ENCODE measurements at places on chromosomes 16 and 17.

DNA sequence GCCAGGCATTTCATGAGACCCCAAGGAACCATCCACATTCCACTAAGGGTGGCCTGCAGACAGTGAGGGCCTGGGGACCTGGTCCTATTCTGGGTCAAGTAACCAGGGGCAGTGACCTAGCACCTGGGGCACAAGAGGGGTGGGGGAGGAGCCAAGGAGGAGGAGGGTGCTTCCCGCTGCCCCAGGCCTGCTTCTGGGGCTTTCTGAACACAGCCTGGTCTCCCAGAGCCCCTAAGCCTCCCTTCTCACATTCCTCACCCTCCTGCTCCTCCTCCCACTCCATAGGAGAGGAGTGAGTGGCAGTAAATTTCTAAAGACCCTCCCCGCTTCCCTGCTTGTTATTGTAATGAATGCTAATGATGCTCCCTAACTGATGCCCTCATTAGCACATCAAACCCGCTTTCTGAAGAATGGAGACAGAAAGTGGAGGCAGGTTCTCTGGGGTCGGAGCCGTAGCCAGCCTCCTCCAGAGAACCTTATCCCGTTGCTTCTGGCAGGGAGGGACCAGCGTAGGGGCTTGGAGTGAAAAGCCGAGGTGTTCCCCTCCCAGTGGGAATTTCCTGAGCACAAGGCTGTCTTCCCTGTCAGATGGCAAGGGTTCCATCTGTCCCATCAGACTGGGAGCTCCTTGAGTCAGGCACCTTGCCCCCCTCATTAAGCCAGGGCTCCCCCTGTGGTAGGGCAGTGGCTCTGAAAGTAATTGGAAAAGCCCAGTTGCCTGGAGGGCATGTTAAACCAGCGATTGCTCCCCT lies 3.7 kb upstream of the SRCIN1 start:
- DNase-seq: no peak

GRCh38 chr17:12928736-12929135 lies 89.1 kb downstream of the ELAC2 start:
- DNase-seq: no peak

DNA sequence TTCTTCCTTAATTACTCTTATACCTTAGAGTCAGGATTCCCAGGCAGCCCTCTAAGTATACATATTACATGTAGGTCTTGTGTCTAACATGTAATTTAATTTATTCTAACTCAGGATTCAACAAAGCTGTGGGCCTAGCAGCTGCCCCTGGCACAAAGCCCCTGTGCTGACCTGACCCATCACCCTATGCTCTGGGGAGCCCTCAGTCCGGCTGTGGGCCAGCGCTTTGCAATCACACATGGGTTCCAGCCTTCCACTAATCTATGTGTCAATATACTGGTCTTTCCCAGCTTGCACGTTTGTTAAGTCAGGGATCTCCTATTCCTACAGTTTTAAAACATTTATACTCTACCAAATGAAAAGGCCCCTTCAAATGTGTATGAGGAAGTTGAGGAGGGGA lies 62.7 kb upstream of the SREBF1 start:
- no peak for DNase-seq

- no peak for DNase-seq
Measured at GRCh38 chr17:76131051-76131691, 9.9 kb downstream of the FOXJ1 start.

GRCh38 chr16:72480911-72481310 lies 309.0 kb upstream of the PMFBP1 start:
- DNase-seq: no peak

GRCh38 chr16:80947708-80948625 lies 58.7 kb downstream of the CMC2 start:
- no peak for DNase-seq

DNA sequence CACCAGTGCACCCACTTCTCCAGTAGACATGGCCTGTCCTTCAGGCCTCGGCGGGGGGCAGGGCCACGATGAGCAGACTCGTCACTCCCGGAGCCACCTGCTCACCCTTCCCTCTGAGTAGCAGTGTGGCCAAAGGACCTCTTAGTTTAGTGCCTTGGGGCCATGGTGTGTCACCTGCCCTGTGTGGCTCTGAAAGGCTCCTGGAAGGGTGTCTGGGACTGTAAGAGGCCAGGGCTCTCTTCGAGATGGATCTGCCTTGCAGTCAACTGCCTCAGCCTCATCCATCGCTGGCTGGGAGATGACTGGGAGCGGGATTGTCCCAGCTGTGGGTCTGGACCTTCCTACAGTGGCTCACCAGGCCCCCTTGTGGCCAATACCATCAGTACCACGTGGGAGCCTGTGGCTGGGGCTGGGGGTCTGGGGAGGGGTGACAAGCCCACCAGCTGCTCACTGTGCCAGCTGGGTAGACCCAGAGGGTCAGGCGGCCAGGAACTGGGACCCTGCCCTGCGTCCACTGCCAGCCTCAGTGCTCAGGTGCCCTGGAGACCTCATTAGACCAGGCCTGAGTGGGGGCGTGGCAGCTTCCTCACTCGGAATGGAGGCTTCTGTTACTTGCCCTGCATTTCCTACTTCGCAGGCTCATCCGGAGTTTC lies 133.4 kb downstream of the OR1D5 start:
- peak; percentile 32 for DNase-seq

GRCh38 chr17:58412961-58413586 lies 4.3 kb downstream of the RNF43 start:
- DNase-seq: no peak

DNA sequence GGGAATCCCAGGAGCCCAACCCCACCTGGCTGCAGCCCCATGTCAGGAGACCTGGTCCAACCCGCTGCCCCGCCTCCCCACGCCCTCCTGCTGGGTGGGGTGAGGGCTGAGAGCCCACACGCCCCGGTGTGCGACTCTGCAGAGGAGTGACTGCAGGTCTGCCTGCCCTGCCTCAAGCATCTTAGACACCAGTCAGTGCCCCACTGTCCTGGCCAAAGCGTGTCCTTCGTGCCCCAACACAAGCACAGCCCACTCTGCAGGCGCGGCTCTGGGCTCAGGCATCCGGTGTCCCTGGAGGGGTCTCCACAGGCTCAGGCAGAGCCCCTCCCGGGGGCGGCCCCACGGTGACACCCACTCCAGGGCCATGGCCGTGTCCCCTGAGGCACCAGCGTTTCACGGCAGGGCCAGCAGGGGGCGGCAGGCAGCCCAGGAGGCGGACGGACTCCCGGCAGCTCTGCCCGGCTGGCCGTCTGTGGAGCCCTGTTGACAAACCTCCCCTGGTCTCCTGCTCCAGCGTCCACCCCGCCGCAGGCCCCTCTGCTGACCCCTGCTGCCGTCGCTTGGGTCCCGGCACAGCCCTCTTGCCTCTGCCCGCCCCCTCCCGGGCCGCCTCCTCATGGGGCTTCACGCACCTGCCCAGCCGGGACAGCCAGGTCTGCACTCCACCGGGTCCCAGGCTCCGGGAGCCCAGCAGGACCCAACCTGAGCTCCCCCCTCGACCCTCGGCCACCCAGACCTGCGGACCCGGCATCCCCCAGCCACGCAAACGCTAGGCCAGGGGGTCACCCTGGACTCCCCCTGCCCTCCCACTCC lies 8.6 kb upstream of the UBE2I start:
- peak; percentile 75 for DNase-seq

GRCh38 chr16:5024632-5025031 lies 9.1 kb downstream of the NAGPA start:
- no peak for DNase-seq

GRCh38 chr16:4123616-4124300 lies 7.5 kb upstream of the ADCY9 start:
- no peak for DNase-seq

- DNase-seq: no peak
Measured at GRCh38 chr17:80160536-80160935, 9.3 kb upstream of the CARD14 start.

GRCh38 chr17:45430738-45431530 lies 1.7 kb downstream of the ARHGAP27 start:
- DNase-seq: peak; percentile 36

DNA sequence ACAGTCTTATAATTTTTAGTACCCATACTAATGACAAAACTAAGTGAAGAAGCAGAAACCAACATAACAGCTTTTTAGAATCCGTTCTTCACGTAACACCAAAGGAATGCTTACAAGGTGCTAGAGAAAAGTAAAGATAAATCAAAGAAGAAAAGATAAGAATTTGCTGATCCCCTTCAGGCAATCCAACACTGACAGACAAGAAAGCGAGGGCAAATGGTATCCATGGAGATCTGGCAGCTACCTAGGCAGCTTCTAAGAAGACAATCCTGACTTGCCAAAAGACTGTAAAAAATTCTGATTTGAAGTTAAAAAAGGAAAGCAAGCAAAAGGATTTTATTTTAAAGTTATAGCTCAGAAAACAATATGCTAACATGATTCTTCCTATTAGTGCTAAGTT lies 14.6 kb downstream of the BBS2 start:
- no peak for DNase-seq

GRCh38 chr17:39277110-39277509 lies 51.4 kb upstream of the STAC2 start:
- no peak for DNase-seq

- no peak for DNase-seq
Measured at GRCh38 chr17:48723423-48724250, 652 bp downstream of the PRAC2 start.

DNA sequence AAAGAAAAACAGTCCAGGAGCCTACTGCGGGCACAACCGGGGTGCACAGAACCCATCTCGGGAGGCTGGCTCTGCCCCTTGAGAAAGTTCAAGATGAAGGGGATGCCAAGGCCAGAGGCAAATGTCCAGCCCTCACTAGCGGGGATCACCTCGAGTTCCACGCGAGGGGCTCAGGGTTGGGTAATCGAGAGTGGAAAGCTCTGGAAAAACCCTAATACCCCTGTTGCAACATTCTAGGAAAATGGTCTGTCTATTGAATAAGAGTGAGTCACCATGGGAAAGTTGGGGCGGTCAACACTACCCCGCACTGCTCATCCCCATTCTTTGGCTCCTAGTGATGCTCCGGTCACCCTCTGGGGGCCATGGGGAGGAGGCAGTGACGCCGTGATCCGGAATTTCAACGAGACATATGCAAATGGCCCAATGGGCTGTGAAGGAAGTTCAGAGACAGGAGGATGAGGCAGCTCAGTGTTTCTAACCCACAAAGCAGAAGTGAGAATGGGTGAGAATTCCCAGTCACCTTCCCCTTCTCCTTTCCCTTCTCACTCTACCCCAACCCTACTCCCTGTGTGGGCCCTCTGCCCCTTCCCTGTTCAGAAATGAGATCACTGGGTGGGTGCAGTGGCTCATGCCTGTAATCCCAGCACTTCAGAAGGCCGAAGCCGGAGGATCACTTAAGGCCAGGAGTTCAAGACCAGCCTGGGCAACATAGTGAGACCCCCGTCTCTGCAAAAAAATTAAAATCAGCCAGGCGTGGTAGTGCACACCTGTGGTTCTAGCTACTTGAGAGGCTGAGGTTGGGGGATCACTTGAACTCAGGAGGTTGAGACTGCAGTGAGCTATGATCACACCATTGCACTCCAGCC lies 22.4 kb downstream of the SOCS3 start:
- DNase-seq: no peak

DNA sequence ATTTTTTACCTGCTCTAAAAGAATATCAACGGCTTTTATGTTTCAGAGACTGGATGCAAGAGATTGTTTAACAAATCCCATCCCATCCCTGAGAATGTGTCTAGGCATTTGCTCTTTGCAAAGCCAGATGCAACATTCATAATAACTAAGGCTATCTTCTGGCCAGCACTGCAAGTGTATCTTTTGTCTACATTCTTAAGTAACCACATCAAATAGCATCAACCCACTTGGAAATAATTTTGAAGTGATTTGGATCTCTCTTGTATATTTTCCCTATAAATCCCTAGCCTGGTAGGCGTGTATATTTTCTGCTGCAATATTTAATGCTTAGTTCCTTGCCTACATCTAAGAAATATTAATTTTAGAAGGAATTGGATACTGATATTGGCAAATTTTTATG lies 64.3 kb downstream of the PIGL start:
- no peak for DNase-seq

DNA sequence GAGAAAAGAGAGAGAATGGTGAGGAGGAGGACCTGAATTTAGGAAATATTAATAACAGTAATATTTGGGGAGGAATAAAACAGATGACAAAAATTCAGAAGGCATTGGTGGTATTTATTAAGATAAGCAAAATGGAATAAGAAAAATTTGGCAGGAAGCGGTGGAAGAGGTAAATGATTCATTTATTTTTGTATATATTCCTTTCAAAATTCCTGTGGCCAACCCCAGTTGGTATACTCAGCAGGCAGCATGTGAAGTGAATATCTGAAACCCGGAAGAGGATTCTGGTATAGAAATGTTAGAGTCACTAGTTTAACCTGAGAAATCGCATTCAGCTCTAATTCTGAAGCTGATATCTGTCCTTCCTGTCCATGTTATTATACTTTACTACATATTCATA lies 792.0 kb downstream of the KCNJ2 start:
- no peak for DNase-seq

DNA sequence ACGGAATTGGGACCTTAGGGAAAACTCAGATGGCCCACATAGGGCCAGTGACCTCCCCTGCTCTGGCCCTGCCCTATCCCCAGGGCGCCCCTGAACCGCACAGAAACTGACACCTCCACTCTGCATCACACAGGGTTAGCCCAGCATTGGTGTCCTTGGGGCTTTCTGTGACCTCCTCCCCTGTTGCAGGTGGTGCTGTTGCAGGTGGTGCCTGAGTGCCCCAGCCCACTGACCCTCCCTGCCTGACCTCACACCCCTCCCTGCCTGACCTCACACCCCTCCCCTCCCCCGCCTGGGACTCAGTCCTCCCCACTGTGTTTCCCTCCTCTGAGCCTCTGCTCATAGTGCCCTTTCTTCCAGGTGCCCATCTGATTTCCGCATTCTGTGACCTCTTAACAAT lies 21.4 kb downstream of the TNFRSF13B start:
- DNase-seq: no peak

DNA sequence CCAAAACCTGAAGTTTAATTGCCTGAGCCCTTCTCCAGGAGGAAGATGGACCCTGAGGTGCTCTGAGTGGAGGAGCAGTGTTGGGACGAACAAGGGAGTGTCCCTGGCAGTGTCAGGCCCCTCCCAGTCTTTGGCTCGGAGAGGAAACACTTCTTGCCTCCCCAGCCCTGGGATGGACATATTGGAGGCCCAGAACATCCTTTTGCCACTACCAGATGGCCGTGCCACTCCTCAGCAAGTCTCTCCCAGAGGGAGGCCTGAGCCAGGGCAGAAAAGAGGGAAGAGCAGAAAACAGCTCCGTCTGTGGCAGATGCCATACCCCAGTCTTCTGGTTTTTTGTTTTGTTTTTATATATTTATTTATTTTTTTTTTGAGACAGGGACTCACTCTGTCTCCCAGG lies 91.5 kb upstream of the CRHR1 start:
- no peak for DNase-seq

- no peak for DNase-seq
Measured at GRCh38 chr16:18834864-18835263, 33.5 kb upstream of the ARL6IP1 start.

DNA sequence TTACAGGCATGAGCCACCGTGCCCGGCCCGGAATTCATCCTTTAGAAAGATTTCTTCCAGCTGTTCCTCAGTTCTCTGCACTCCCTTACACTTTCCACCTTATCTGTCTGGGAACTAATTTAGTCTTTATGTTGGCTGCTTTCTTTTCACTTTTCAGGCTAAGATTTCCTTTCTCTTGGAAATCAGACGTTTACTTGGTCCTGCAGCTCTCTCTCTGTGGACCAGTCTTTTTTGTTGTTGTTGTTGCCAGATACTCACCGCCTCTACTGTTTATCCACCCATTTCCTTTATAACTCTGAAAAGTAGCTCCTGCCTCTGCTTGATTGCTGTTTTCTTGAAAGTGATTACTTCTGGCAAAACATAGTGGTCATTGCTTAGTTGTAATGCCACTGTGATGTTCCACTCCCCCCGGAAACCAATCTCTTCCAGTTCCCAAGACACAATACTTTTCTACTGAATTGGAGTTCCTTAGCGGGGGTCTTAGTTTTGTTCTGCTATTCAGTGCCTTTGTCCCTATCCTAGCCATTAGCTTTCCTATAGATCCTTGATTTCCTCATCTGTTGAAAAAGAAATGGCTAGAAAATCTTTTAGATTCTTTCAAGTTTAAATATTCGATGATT lies 6.2 kb downstream of the NF1 start:
- DNase-seq: no peak

Measured in stimulated activated CD4-positive, alpha-beta T cell treated with anti-CD3 and anti-CD28 coated beads, Interleukin-4, amount 100 ng/mL, for 24 hours (primary cell).